Stimulated activated CD4-positive, alpha-beta T cell treated with anti-CD3 and anti-CD28 coated beads, Interleukin-1b, Interleukin-23, amount 100 ng/mL, for 4 hours (primary cell): ENCODE measurements at places on chromosomes 16 and 17.

- no peak for DNase-seq
These were observed 64.1 kb downstream of the SDK2 start for GRCh38 chr17:73580073-73580710.

- no peak for DNase-seq
These were observed 34.9 kb upstream of the CACNG5 start for GRCh38 chr17:66799849-66800537.

DNA sequence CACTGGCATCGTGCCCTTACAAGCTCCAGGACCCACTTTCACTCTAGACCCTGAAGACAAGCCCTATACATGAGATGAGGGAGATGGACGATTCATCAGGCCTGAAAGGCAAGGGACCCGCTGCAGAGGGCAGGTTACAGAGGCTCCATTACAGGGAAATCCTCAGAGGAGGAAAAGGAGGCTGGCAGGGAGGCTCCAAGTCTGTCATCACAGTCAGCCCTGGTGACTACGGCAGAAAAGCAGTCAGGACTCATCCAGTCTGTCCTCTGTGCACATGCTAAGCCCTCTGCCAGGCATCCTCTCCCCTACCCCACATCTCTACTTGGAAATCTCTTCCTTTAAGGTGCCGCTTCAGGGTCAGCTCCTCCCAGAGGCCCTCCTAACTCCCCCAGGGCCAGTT lies 197.7 kb upstream of the CDH5 start:
- DNase-seq, result no peak

DNA sequence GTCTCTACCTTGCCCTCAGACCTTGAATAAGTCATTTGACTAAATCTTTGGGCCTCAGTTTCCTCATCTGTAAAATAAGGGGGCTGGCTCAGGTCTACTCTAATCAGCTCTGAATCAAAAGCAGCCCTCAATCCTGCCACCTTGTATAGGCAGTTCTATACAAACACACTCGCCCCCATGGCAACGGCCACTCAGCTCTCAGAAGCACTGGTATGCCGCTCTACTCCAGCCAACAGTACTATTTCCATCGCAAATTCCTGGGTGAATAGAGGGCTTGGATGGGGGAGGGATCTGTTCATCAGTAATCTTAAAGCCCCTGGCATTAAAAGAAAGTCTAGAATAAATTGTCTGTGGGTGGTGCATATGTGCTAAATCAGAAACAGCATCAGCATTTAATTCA lies 21.2 kb upstream of the TAOK1 start:
- no peak for DNase-seq

GRCh38 chr17:50570528-50570927 lies 10.0 kb downstream of the CACNA1G start:
- DNase-seq, result no peak

GRCh38 chr16:83238949-83239691 lies 568.7 kb upstream of the HSBP1 start:
- DNase-seq, result no peak

GRCh38 chr16:20918486-20919239 lies 18.1 kb downstream of the LYRM1 start:
- no peak for DNase-seq

DNA sequence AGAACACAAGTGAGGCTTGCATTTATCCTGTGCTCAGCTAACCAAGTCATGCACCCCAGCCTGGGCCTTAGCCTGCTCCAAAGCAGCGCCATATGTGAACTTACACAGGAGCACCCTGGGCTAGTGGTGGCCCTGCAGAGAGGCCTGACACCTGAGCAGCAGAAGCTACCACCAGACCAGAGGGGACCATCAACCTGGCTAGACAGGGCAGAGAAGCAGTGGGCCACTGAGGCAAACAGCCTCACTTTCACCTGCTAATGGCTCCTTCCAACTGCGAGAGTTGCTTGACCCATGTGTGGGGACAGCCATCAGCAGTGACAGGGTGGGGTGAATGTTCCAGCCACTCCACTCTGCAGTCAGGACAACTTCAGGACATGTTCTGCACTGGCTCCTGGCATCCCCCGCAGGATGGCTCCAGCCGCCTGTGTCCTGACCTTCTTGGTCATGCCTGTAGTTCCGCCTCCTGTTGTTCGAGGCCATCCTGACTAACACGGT lies 2.9 kb upstream of the C16orf95 start:
- DNase-seq, result no peak

DNA sequence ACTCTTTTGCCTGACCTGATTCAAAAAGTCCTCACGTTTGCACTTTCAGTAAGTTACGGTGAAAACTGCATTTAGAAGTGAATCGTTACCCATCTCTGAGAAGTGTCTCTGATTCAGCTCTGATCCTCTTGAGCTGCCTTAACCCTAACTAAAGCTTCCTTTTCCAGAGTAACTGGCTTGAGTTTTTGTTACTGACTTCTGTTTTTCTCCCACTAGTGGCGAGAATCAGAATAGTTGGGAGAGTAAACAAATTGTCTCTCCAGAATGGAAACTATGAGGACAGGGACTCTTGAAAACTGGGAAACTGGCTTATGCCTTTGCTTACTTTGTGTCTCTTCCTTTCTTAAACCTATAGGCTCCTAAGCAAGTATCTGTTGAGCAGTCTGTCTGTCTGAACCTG lies 31.3 kb upstream of the KPNB1 start:
- DNase-seq, result no peak

- DNase-seq, result no peak
These were observed 223.7 kb downstream of the ZNF423 start for GRCh38 chr16:49632086-49632794.

DNA sequence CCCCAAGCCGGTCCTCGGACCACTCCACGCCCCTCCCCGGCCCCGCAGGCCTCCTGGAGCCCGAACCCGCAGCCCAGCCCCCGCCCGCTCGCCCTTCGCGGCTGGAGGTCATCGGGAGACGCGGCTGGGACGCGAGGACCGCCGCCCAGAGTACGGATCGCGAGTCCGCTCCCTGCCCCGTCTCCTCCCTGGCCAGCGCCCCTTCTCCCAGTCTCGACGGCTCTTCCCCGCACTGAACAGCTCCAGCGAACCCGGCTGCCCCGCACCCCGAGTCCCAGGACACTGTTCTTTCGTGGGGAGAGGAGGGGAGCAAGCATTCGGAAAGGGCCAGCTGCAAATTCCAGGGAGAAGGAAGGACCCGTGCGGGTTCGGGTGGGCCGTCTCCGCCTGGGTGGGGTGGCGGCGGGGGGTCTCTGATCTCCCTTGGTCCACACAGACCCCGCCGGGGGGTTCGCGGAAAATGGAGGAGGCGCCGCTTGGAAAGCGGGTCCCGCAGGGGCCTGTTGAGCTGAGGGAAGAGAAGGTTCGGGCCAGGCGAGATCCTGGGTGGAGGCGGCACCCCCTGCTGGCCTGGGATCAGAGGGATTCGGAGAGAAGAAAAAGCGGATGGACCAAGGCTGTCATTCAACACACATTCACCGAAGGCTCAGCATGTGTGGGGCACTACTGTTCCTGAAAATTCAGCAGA lies 632 bp upstream of the RTN4RL1 start:
- DNase-seq, result peak; percentile 19

DNA sequence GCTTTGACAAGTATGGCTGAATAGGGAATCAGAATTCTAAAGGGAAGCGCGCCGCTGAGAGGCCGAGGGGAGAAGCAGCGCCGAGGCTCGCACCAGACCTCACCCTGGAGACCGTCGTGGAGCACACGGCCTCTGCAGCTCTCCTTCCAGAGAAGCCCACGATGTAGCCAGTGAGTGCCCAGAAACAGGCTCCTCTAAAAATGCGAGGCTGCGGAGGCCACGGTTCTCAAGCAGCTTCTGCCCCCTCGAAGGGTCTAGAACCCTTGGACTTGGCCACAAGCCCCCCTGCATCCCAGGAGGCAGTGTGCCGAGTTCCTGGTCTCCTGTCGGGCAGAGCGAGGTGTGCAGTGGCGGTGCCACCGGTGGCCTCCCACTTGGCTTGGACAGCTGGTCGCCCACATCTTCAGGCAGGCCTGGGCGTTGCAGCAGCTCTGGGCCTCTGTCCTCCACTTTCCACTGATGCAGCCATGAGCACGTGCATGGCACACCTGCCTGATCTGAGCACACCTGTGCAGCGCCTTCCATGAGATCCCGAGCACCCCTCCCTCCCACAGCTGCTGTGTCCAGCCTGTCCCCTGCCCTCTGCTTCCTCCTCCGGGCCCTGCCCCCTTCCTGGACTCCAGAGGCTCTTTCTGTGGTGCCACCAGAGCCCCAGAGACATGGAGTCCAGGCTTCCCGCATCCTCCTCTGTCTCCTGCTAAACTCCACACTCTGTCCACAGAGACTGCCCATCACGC lies 18.9 kb upstream of the WDR45B start:
- no peak for DNase-seq

- no peak for DNase-seq
These were observed 7.0 kb downstream of the MBTPS1 start for GRCh38 chr16:84109598-84110335.

DNA sequence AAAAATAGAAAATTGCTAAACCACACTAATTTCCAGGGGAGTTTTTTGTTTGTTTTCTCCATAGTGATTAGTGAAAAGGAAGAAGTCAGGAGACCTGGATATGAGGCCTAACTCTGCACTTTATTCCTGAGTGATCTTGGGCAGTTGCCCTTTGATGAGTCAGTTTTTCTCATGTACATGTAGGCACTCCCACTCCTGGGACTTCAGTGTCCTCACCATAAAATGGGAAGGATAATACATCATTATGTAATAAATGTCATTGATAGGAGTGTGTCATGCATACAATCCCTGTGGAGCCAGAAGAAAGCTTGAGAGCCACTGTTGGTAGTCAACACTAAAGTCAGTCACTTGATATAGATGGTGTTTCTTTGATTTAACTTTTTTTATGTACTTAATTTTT lies 32.5 kb downstream of the WIPF2 start:
- DNase-seq, result no peak

DNA sequence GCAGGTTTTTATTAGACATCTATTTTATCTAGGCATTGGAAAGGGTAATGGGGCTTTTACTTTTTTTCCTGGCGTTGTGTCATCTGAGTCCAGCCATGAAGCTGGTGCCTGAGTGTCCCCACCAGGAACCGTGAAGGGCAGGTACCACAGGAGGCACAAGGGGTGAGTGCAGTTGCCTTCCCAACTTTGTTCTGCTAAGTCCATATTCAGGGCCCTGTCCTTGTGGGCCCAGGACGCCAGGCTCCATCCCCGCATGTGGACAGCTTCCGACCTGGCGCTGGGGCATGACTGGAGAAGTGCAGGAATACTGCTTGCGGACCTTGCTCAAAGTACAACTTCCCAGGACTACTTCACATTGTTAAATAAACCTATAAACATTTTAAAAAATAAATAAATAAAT lies 60.6 kb downstream of the KPNA2 start:
- no peak for DNase-seq

DNA sequence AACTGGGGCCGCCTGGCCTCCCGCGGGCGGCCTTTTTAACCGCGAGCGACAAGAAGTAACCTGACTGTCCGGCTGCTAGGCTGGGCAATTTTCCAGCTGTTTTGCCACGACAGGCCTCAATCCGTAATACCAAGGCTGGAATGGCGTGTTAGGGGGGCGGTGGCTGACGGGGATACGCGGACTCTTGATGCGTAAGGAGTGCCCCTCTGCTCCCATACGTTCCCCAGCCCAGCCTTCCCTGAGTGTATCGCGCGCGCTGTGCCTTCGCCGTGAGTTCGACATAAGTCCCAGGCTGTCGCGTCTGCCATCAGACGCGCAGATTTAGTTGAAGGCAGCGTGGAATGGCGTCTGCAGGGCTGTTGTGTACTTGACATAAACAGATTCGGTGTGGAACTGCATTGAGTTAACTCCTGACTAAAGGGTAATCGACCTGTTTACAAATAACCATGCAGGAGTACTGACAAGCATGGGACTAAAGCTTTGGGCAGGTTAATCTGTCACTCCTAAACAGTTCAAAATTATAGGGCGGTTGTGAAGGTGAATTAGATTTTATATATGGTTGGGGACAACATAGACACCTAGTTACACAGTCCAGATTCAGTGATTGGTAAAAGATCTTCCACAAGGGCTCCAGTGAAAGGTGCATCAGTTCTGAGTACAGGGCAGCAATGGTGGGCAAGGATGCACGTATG lies 16.6 kb upstream of the ERN1 start:
- DNase-seq, result no peak

DNA sequence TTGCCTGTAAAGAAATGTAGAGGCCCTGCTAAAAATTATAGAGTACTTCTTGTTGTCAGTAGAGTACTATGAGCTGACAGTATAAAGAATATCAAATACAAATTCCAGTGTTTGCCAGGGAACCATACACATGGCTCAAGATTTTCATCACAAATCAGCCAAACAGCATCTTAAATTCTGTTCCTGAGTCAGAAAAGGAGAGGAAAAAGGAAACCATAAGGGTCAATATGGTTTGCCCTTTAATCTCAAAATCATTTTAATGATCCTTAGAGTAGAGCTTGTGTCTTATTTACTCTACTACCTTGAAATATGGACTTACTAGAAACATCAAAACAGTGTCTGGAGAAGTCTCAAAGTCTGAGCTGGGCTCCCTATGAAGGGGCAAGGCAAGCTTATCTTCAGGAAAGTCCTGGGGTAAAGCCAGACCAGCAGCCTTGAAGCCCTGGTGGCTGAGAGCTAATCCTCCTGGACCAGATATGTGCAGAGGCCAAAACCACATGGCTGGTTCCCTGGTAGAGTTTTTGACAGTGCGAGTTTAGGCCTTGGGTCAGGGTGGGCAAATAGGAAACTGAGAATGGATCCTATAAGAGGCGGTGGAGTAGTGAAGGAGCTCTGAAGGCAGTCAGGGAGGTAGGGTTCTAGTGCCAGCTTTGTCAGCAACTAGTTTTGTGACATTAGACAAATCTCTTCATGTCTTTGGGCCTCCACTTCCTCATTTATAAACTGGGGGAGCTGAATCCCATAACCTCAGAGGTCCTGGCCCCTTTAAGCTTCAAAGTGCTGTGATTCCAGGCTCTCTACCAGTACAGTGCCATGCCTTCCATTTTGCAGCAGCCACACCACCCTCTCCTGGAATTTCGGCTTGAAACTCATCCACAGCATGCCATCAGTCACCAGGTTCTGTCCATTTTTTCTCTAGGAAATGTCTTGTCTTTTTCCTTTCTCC lies 38.9 kb downstream of the MRTFB start:
- DNase-seq, result no peak

DNA sequence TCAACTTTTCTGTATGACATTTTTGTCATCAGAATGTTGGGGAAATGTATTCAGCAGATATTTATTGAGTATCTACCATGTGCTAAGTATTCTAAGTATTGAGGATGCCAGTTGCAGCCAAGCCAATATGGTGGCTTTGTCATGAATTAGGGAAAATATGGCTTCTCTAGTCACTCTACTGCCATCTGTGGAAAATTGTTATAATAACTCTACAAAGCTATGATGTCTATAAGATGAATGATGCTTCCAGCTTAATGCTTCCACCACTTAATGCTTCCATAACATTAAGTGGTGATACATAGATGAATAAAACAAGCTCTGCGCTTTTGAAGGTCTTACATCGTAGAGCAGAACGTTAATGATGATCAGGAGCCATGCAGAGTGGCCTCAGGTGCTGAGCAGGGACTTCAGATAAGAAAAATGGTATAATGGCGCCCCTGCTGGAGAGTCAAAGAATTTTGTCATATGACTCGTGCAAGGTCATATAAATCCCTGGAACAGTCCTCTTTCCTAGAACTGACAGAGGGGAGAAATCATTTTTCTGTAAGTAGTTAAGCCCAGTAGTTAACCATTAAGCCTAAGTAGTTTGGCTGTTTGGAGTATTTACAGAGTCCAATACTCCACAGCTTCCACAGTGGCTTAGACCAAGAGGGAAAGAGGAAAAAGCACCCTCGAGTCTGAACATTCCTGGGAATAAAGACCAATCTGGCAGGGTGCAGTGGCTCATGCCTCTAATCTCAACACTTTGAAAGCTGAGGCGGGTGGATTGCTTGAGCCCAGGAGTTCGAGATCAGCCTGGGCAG lies 2.7 kb upstream of the TMIGD1 start:
- peak; percentile 35 for DNase-seq

- DNase-seq, result no peak
These were observed 208.5 kb downstream of the MAF start for GRCh38 chr16:79392081-79392480.
